ENCODE measurements at places on chromosomes 16 and 17.

DNA sequence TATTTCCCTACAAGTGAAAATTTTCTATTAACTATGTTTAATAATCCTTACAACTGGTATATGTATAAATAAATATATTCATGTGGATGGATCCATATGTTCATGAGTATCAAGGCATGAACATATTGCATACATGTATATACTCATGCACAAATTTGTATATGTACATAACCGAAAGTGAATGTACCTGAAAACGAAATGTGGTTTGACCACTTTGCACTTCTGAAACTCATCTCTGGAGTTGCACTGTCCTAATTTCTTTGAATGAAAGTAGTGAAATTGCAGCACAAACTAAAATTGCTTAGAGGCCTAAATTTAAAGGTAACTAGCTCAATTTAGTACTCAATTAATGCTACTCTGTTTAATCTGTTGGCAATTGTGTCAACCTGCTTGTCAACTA, 27.4 kb upstream of the GNAO1 start:
- DNase-seq: no peak

GRCh38 chr16:734208-734980, 6.4 kb downstream of the CIAO3 start:
- no peak for DNase-seq

DNA sequence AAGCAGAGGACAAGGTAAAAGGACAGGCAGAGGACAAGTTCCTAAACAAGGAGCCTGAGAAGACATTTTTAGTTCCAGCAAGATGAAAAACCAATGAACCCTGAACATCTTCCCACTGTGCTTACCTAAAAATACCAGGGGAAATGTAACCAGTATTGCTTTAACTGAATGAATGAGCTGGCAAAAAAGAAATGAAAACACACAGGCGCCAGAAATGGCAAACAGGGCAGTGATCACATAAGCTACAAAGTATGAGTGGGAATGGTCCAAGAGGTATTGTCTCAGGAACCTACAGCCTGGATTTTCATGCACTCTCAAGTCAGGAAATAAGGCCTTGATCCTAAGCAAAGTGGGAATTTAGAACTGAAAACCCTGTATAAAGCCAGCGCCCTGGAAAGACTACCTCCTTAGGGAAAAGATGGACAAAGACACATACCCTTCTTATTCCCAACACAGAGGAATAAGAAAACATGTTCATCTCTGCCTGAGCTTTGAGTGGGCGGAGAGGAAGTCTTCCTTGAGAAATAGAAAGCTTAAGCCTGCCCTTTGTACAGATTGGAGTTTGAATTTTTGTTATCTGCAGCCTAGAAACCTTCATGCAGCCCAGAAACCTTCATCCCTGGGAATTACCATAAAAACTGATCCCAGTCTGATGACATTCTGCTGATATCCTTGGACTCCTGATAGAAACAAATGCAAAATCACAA, 2.1 kb downstream of the CMTM2 start:
- no peak for DNase-seq

DNA sequence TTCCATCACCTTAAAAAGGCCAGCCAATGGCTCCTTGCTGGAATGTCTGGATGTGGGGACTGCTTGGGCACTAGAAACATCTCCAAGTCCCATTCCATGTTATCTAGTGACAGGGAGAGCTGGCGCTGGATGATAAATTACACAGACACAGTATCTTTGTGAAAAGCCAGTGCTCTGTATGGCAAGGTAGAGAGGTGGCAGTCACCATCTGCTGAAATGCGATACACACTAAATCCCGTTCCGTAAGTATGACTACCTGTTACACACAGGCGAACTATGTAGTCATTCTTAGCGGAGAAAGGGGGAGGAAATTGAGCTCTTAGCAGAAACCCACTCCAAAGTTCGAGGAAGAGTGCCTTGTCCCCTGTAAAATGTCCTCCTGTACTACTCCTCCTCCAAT, 81.0 kb upstream of the MYOCD start:
- DNase-seq: no peak

GRCh38 chr16:58198803-58199411, 1.0 kb upstream of the CSNK2A2 start:
- no peak for DNase-seq

GRCh38 chr16:76913046-76913445, 277.9 kb upstream of the MON1B start:
- no peak for DNase-seq

DNA sequence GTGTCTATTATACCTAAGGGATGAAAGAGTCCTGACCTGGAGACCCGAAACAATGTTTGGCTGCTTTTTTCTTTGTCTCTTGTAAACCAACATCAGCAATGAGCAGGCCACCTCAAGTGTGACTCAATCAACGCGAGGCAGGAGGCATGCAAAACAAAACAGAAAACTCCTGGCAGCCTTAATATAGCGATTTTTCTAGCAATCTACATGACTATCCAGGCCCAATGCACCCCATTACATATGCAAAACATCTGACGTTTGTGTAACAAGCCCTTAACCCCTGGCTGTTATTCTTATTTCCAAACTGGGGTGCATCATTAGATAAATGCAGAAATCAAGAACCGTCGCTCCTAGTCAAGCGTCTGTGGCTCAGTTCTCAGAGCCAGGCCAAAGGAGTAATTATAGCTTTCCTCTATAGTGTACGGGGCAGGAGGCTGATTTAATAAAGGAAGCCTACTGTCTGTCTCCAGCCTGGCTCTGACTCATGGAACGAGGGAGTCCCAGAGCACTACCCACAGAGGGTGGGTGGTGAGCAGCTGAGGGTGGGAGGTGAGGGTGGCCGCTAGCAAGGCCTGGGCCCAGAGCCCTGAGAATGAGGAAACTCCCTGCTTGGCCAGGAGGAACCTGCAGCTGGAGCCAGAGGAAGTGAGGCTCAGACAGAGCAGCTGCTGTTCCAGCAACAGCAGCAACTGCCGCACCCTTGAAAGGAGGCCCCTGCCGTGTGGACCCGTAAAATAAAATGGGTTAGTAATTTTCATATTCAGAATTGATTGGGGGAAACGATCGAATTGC, 43.9 kb downstream of the CHD9 start:
- no peak for DNase-seq

DNA sequence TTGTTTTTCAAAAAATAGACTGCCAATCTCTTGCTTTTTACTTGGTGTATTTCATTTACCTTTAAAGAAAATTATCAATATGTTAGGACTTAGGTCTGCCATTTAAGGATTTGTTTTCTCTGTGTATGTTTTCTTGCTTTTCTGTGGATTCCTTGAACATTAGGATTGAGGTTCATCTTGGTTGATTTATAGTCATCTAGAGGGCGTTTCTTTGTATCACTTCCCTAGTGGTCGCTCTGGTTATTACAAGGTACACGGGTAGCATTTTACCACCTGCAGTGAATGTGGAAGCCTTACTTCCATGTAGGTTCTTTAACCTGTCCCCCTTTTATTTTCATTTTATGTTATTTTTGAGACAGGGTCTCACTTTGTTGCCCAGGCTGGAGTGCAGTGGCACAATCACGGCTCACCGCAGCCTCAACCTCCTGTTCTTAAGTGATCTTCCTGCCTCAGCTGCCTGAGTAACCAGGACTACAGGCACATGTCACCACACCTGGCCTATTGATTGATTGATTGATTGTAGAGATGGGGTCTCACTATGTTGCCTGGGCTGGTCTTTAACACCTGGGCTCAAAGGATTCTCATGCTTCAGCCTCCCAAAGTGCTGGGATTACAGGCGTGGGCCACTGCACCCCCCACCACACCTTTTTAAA, 35.2 kb upstream of the CBX4 start:
- no peak for DNase-seq

DNA sequence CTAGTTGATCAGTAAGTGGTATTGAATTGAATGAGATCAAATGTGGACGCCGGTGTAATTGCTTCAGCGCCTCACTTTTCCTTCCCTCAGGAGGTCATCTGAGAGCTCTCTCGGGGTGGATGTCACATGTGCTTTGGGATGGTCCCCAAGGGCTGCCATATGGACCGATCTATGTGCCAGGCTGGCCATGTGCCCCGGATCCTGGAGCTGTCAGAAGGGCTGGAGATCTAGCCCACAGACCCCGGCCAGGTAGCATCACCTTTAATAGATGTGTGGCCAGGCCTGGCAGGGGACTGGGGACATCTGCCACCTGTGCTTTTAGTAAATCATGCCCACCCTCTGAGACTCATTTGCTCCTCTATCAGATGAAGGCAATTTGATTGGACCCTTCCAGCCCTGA, 95.3 kb upstream of the CRHR1 start:
- DNase-seq: no peak

GRCh38 chr17:50948711-50949110, 82.6 kb upstream of the TOB1 start:
- DNase-seq: no peak

DNA sequence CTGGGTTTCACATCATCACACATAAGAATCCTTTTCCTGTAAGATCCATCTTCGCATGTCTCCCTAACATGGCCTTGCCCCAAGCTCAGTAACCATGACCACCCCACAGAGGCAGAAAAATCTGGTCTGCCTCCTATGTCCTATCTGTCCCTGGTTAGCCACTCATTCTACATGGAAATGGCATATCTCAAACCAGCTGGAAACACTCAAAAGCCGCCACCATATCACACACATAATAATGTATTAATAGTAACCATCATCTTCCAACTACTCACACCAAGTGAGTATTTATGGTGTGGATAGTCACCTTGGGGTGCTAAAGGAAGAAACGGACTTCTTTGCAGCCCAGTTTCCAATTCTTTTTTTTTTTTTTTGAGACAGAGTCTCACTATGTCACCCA, 11.4 kb downstream of the FAM117A start:
- DNase-seq: no peak

DNA sequence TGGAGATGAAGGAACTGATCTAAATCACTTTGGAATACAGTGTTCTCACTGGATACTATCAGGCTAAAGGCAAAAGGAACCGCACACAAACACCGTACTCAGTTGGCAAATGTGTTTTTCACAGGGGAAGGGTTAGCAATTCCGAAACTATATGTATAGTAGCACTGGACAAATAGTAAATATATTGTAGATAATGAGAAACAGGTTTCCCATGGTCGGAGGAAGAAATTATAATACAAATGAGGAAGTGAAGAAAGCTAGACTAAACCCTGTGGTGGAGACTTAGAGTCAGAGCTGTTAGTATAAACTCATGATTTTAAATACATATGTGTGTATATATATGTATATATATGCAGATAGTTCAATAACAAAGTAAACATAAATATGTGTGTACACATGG, 414.1 kb upstream of the SALL1 start:
- DNase-seq: no peak

DNA sequence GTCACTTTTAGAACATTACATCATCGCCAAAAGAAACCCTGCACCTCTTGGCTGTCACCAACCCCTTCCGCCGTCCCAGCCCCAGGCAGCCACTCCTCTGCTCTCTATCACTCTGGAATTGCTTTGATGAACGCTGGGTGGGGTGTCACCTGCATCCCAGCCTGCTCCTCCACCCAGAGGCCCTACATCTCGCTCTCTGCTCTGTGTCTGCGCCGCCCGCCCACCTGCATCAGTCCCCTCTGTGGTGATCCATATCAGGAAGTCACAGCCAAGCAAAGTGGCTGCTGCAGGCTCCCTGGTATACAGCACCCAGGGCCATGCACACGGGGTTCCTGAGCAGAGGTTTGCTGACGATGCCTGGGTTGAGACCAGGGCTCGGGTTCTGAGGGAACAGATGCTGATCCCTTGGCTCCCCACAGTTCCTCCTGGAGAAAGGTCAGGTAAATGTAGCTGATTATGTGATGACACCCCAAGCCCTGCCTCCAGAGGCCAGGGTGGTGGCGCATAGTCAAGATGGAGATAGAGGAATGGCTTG, 30.8 kb downstream of the MPRIP start:
- DNase-seq: no peak

DNA sequence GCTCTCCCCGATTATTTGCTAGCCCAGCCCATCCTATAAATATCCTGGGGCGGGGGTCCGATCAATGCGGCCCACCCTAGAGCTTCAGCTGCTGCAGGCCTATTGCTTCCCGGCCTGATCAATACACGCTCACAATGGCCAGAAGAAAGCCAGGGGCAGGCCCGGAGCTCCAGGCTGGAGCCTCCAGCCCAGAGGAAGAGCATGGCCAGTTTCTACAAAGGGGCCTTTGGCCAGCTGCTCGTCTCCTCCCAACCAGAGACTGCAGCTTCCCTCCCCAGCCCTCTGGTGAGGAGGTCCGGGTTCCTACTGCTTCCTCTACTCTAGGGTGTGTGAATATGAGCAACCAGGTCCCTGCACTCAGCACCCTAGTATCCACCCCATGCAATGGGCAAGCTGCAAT, 36.7 kb downstream of the SALL1 start:
- DNase-seq: no peak

DNA sequence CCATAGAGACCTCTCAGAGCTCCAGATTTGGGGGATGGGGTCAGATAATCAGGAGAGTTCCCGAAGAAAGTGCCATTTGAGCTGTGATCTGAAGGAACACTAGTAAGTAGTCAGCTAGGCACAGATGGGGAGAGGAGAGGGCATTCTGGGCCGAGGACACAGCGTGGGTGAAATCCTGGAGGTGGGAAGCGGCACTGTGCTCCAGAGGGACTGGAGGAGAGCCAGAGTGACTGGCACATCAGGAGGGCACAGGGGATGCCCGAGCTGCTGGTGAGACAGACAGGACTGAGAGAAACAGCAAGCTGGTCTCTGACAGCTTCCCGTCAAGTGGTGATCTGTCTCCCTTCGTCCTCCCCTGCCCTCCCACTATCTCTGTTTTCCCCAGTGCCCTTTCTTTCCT, 40.6 kb downstream of the KNOP1 start:
- no peak for DNase-seq

DNA sequence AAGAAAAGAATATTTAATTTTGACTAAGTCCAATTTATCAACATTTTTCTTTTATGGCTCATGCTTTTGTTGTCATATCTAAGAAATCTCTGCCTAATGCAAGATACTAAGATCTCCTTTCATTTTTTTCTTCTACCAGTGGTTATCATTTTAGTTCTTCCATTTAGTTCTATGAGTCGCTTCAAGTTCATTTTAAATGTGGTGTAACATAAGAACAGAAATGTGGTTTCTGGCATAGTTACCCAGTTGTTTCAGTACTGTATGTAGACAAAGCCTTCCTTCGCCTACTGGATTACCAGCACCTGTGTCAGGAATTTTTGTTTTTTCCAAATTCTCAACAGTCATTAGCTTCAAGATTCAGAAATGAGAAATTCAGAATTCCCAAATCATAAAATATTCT, 175.7 kb downstream of the PARN start:
- no peak for DNase-seq

DNA sequence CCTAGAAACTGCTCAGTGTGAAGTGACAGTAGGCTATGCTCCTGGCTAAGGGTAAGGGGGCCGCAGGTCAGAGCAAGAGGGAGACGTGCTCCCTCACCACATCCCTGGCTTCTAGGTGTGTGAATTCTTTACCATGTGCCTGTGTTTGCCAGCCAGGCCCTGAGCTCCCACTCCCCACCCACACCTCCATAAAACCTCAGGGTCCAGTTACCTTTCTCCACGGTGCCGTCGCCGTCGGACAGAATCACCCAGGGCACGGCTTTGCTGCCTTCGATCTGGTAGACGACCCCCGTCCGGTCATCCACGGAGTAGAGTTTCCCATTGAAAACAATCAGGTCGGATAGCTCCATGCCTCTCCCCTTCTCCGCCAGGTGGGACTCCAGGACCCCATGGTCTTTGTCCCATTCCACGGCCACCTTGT, 12.8 kb downstream of the CANT1 start:
- no peak for DNase-seq

Data from NCI-H2081 treated with DMSO at 0.1 percent for 48 hours (cell line).